ENCODE measurements at places on chromosomes 3 and 15. TPM values are rescaled to one million over a fixed set of nuclear protein-coding genes. Genes with fewer than 3 reads are reported as not detected.

DNA sequence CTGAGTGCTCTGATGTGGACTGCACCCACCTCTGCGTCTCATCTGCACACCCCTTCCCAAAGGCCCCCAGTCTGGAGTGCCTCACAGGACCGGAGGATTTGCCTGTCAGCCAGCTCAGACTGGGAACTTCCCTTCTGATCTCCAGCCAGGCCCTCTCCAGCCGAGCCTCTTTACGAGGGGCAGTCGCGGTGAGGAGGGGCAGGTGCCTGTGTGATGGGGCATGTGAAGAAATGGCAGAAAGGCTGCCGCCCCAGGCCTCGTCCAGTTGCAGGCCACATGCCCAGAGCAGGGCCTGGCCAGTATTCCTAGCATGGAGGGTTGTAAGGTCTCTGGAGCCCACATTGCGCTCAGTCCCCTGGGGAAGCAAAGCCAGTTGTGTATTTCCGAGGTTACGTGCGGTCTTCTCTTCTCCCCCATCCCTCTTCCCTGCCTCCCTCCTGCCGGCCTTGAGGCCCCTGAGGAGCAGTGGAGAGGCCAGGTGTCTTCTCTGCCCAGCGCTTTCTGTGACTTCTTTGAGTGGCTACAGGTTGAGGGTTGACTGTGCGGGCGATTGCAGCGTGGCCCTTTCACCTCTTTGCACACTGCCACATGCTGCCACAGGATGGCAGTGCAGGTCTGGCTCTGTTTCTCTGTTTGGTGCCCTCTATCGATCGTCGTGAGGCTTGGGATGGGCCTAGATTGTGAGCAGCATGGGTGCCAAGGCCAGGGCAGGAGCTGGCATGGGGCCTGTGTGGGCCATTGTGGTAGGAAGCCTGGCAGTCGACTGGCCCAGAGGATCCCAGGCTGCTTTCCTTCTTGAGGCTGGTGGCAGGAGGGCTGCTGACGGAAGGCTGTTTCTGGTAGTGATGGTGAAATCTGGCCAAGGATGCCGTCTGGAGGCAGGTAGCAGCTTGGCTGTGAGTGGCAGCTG is 5.3 kb downstream of the CLK3 start:
- DNase-seq, result peak; percentile 87

PPP1R14D gene
- total RNA-seq, result not detected

HYAL1 gene
- 0.14 TPM for total RNA-seq

- no peak for DNase-seq
Measured at GRCh38 chr3:186287711-186288110, 74.3 kb downstream of the DGKG start.

MEIS2 gene
- 0.07 TPM for total RNA-seq

- no peak for DNase-seq
Measured at GRCh38 chr15:31149088-31149505, 47.6 kb upstream of the TRPM1 start.

DNA sequence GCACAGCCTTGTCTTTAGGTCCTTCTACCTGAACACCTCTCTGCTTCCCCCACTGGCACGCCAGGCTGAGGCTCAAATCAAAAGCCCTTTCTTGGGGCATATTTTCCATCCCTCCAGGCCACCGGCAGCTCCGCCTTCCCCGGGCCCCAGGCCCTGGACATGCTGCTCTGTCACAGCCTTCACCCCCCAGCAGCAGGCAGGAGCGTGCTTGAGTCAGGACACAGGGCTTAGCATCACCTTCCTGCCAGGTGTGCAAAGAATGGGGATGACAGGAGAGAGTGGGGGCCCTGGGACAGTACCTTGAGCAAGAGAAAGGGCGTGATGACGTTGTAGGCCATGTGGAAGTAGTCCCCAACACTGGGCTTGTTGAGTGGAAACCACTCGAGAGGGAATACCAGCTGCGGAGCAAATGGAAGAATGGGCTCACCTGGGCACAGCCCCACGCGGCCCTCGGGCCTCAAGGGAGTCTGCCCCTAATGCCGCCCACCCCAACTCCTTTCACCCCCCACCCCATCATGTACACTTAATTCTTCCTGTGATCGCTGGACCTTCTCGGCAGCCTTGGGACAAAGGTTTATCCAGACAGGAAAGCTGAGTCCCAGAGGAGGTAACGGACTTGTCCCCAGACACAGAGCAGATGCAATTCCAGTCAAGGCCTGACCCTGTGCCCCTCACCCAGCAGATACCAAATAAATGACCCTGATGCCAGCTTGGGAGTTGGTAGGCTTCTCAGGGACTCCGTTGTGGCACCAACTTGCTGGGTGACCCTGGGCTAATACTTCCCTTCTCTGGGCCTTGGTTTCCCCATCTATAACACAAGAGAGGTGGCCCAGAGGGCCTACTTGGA is 9.1 kb upstream of the CALML4 start:
- DNase-seq, result no peak

KCNMB3 gene
- total RNA-seq, result 1.4 TPM

Data from activated CD8-positive, alpha-beta memory T cell treated with anti-CD3 and anti-CD28 coated beads, Interleukin-2, amount 10 ng/mL, durations not matched to agents 7 days and 5 days (primary cell).